HTR-8/SVneo (cell line): ENCODE measurements at places on chromosomes 2 and 18.

GRCh38 chr2:162293122-162293786 is 25.2 kb downstream of the IFIH1 start:
- no peak for DNase-seq

DNA sequence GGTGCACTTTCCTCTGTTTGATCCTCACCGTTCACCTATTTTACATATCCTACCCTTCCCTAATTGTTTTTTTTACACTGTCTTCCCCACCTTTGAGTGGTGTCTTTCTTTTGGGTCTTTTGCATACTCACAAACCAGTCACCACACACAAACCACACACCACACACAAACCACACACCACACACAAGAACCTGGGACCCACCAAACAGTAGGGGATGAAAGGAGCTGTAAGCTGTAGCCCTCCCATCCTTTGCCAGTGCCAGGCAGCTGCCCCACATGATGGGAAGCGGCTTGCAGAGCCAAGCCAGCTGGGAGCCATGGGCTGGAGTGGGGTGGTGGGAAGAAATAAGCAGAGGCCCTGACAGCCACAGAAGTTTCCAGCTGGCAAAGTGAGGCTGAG is 38.9 kb upstream of the MSH6 start:
- DNase-seq: no peak

DNA sequence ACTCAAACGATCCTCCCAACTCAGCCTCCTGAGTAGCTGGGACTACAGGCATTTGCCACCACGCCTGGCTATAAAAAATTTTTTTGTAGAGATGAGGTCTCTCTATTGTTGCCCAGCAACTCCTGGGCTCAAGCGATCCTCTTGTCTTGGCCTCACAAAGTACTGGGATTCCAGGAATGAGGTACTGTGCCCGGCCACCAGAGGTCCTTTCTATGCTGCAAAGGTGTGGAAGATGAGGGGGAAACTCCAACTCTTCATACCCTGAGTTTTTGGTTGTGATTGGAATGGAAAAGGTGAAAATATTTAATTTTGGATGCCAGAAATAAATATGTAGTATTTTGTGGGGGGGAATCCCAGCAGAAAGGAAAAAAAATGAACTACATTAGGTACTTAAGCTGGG is 36.0 kb downstream of the MRPL33 start:
- DNase-seq: no peak

DNA sequence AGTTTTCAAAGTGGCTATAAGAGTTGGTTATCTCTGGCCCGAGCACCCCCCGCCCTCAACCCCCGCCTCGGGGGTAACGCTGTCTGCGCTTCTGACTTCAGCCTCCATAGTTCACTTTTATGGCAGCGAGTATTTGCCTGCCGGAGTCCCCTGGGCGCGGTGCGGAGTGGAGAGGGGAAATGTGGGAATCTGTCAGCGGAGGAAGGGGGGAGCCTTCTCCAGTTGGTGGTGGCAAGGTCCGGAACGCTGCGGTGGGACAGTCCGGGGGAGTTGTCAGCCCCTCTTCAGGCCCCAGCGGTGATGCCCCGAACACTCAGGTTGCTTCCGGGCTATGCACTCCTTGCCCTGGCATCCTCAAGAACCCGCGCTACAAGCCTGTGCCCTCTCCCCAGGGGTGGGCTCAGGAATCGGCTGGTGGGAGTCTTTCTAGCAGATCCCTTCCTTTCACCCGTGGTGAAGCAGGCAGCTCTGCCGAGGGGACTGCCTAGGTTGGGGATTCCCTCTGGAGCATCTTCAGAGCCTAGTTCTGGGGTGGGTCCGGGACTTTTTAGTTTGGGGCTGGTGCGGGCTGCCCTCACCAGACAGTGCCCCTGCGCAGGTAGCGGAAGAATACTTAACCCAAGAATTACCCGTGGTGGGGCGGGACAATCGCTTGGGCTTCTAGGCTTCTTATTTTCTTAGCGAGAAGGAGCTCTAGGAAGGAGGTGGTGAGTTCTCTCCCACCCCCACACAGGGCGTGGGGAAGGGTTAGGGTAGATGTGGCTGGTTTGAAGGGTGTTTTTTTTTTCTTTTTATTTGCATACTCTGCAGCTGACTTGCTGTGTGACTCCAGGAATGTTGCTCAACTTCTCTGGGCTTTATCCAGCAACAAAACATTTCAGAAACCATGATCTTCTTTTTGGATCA is 1.6 kb downstream of the ATOH8 start:
- no peak for DNase-seq

GRCh38 chr2:26522751-26523171 is 44.8 kb upstream of the OTOF start:
- DNase-seq: no peak
